PC-9 (cell line): ENCODE measurements at places on chromosomes 3 and 15. TPM values are rescaled to one million over a fixed set of nuclear protein-coding genes. Genes with fewer than 3 reads are reported as not detected.
A peak's percentile ranks its signal among the peaks of the same experiment; 100 is the strongest.

DNA sequence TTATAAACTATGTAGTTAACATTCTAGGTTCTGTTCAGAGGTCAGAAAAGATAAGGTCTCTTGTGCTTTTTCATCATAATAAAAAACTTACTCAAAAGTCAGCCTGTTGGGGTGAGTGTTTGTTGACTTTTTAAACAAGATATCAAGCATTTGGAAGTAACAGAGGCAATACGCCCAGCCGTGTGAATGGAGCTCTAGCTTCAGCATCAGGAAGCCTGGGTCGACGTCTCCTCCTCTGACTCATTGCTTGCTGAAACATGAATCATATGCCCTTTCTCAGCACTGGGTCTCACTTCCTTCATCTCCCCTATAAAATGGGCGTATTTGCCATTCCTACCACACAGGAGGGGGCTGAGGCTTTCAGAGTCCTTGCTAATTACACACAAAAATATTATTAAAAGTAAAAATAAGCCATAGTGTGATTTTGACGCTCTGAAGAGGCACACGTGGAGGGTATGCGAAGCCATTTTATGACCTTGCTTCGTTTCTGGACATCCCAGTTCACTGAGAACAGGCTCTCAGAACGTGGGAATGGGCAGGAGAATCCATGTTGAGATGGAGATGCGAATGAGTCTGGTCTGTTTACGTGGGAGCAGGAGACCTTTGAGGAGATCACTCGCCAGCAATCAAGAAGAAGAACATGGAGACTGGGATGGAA is 220.8 kb upstream of the TPRG1 start:
- DNase-seq: peak; percentile 99

GRCh38 chr15:33243869-33244268 is 49.4 kb upstream of the FMN1 start:
- peak; percentile 86 for DNase-seq

Gene CFAP91
- total RNA-seq: 0.48 and 1.2 TPM in 2 replicates

GRCh38 chr3:171678971-171679492 is 131.3 kb downstream of the PLD1 start:
- DNase-seq: no peak
